ENCODE measurements at places on chromosomes 2 and 18.
A peak's percentile ranks its signal among the peaks of the same experiment; 100 is the strongest.

GRCh38 chr2:148479398-148479797 is 165.2 kb upstream of the EPC2 start:
- DNase-seq = no peak

GRCh38 chr2:233129351-233129978 is 69.3 kb downstream of the INPP5D start:
- peak; percentile 48 for DNase-seq

GRCh38 chr2:46568212-46569009 is 89.0 kb downstream of the TMEM247 start:
- DNase-seq = no peak

- no peak for DNase-seq
Observed at GRCh38 chr2:154203902-154204301, 332.2 kb downstream of the GALNT13 start.

- no peak for DNase-seq
Observed at GRCh38 chr2:70903641-70904340, 31.9 kb upstream of the ATP6V1B1 start.

DNA sequence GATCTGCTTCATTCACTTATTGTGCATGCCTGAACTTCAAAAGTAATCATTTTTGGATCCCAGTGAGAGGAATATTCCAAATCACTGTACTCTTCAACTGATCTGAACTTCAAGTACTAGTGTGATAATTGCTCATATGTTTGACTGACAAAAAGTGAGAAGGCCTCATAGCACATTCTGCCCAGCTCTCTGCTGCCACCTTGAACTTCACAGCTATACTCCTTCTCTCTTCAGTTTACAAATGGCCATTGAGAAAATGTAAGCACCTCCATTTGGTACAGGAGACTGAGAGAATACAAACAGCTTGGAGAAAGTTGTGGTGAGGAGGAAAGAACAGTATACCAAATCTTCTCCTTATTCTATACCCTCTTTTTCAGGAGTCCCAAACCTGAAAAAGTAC is 946.0 kb upstream of the CHAC2 start:
- no peak for DNase-seq

DNA sequence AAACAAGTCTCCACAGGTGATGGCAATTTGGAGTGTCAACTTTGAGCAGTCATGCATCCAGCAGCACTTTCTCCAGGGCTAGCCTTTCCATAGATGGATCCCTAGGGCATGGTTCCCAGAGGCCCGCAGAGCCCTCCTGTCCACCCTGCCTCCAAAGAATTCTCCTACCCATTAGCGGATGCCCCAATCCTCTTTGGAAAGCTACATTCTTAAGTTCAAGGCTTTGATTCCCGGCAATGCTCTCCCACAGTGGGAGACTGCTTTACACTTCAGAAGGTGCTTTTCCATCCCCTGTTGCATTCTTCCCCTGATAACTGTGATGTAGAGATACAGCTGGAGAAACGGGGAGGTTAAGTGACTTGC is 61.3 kb downstream of the ACAA2 start:
- DNase-seq = no peak

- DNase-seq = no peak
Observed at GRCh38 chr2:1321321-1321720, 91.9 kb upstream of the TPO start.

- no peak for DNase-seq
Observed at GRCh38 chr2:127633556-127634065, 12.3 kb upstream of the GPR17 start.

GRCh38 chr2:8923183-8923582 is 80.3 kb downstream of the MBOAT2 start:
- DNase-seq = no peak

DNA sequence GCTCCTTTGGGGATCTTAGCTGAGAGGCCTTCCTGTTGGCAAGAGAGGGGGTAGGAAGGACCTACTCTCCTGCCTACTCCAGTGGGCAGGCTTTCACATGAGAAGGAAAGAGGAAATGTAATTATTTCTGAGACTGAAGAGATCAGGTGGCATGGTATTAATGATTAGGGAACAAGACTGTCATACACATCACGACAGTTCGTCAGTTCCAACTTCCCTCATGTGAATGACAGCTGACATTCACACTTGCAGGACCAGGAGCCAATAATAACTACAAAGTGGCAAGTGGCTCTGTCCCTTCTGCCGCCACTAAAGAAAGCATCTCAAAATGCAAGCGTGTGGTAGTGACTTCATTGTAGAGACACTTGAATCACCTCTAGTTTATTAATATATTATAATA is 90.0 kb downstream of the ZCCHC2 start:
- DNase-seq = no peak

DNA sequence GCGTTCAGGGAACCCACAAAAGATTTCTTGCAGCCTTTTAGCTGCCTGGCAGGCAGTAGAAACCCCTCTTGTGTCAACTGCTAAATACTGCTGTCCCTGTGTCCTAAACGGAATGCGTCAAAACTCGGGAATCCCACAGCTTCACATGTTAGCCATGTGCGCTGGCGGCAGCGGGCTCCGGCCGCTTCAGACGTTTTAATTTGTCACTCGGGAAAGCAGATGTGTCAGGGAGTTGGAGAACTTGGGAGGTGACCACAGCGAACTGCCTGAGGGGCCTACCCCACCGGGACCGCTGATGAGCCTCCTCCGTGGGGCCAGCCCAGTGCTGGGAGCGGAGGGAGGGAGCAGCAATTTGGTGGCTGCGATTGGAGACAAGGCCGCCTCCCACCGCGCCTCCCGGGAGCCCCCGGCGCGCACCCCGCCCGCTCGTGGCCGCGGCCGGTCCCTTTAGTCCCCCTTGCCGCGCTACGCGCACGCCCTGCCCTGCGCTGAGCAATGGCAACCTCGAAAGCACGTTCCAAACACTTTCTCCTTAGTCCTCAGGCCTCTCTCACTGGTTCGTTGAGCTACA is 146.1 kb upstream of the SATB2 start:
- no peak for DNase-seq

DNA sequence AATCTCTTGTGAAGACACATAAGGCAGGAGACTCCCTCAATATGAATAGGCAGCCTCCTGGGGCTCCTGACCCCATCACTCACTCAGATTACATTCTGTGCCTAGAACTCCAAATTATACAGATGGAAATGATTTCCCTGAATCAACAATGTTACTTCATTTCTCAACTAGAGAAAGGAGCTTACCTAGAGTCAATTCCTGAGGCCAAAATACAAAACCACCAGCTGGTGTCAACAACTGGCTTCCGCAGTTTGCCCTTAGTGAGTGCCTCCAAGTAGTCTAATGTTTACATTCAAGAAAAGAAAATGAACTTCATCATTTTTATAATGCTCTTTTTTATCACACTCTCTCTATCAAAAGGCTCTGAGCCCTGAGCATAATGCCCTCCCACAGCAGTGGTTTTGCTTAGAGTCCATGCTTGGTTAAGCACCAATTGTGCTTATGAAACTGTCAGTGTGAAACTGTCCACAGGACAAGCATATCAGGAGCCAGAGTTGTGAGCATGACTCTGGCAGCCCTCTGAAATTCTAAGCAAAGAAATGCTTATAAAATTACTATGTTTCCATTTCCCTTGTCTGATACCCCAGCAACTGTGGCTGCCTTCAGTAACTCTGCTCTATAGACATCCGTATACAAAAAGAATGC is 305.7 kb upstream of the PKDCC start:
- no peak for DNase-seq

GRCh38 chr18:48897531-48897930 is 53.2 kb downstream of the SMAD7 start:
- DNase-seq = no peak

DNA sequence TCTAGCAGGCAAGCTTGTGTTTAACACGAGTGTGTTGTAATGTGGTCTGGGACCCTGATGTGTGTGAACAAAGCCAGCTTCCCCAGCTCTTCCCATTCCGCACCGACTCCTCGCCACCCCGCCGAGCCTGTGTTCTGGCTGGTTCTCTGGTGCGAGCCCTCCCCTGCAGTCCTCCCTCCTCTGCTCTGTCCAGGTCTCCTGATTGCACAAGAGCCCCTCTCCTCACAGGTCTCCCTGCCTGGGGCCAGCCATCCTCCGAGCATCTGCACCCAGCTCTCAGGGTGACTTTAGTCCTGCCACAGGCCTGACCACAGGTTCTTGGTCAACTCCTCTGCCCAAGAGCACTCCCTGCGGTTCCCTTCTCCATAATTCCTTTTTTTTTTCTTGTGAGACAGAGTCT is 13.2 kb downstream of the SLC66A3 start:
- no peak for DNase-seq

- DNase-seq = no peak
Observed at GRCh38 chr2:194718881-194719280, 938.1 kb upstream of the SLC39A10 start.

DNA sequence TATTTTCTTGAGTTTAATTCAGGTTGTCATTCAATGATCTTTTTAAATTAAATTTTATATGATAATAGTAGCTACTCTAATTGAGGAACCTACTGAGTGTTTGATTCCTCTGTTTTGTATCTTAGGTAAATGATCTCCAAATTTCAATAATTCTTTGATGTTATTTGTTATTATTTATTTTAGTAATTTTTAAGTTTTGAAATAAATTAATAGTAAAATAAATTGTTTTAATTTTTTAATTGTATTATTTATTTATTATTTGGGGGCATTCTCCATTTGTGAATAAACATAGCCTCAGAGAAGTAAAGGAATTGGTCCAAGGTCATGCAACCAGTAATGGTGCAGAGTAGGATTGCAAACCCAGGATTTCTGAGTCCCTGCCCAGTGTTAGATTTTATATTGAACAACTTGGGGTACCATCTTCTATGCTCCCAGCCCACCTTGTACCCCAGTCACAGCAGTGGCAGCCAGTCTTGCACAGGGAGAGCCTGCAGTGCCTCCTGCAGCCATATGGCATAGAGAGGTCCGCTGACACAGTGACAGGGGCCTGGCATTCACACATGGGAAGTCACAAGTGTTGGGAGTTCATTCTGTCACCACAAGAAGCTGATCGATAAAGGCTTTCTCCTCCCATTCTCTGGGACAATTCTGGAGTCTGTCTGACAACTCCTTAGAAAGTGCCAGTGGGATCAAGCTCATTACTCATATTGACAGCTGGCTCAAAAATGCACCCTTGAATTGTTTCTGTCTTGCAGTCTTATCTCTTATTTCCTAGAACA is 110.0 kb upstream of the ETAA1 start:
- DNase-seq = no peak

DNA sequence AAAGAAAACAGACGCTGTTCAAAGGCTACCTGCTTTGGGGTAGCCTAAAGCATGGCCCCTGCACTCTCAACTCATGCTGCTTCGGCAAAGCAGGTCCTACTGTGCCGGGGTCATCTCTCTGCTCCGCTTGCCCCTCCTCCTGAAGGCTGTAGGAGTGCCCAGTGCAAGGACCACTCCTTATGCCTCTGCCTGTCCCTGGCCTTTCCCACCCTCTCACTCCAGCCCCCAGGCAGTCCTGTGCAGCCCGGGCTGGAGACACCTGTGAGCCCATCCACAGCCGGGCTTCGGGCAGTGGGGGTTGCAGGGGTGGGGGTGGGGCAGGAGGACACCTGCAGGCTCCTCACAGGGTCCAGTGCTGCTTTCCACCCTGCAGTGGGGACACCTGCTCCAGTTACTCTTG is 69.1 kb downstream of the ACKR3 start:
- DNase-seq = no peak

DNA sequence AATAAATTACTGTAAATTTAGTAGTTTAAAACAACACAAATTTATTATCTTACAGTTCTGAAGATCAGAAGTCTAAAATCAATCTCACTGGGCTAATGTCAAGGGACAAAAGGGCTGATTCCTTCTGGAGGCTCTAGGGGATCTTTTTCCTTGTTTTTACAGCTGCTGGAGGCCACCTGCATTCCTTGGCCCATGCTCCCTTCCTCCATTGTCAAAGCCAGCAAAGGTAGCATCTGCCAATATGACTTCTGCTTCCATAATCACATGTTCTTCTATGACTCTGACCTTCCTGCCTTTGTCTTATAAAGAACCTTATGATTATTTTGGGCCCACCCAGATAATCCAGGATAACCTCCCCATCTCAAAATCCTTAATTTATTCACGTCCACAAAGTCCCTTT is 46.0 kb upstream of the FAM136A start:
- no peak for DNase-seq

DNA sequence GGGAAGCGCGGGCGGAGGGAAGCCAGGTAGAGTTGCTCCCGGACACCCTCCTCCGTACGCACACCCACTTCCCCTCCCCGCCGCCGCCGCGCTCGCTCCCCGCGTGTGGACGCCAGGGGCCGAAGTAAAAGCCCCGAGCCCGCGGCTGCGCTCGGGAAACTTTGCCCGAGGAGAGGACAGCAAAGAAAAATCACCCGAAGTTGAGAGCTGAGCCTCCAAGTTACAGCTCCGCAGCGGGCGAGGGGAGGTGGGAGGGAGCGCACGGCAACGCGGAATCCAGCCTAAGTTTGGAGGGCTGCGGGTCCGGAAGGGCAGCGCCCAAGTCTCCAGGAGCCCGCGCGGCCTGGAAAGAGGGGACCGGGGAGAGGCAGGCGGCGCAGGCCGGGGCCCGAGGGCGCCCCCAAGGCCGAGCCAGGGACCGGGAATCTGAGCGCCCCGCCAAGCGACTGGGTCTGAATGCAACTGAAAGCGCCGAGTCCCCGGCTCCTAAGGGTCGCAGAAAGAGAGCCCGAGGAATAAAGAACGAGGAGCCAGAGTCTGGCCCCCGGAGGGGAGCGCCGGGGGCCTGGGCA is 706 bp upstream of the BCL11A start:
- peak; percentile 61 for DNase-seq

DNA sequence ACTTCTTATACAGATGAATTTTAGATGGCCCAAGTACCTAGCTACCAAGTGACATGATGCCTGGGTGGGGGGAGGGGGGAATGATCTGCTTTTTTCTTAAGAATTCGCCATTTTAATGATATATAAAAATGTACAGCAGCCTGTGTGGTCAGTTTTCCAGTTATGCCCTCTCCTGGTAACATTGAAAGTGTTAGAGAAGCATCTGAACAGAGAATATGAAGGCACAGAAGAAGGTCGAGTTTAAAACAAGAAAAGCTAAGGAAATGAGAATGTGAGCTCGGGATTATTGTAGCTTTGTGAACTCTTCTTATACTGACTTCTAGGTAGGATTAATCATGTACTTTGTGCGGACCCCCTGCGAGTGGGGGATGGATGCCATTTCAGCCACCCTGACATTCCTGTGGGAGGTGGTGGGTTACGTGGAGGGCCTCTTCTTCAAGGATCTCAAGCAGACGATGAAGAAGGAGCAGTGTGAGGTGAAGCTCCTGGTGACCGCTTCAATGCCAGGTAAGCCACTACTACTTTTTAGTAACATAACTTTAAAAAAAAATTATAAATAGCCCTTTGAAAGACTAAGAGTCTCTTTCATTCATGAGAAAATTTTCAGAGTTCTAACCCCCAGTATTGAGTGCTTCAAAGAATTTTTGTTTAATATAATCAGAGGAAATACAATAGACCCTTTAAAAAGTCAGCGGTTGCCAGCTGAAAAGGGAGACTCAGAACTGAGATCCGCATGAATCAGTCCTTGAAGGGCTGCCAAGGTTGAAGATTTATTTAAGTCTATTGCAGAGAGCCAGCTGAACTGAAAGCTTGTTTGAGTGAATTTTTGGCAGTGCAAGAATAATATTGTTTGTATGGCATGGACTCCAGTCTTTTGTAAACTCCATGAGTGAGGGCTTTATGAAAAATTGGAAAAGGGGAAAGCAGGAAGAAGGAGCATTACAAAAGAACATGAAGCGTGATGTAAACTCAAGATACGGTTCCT is 68.6 kb upstream of the RPE start:
- no peak for DNase-seq

- DNase-seq = no peak
Observed at GRCh38 chr2:118841450-118841827, 6.0 kb downstream of the EN1 start.

- DNase-seq = peak; percentile 37
Observed at GRCh38 chr18:35695803-35696202, 114.3 kb downstream of the GALNT1 start.

Measured in D341Med (cell line).